ENCODE measurements at places on chromosomes 3 and 15.

GRCh38 chr3:185361920-185362319, 1.0 kb upstream of the MAP3K13 start:
- DNase-seq, result no peak

GRCh38 chr3:87287011-87287410, 10.6 kb upstream of the POU1F1 start:
- DNase-seq, result no peak

- no peak for DNase-seq
These were observed 57.9 kb upstream of the C2CD4B start for GRCh38 chr15:62223020-62223419.

DNA sequence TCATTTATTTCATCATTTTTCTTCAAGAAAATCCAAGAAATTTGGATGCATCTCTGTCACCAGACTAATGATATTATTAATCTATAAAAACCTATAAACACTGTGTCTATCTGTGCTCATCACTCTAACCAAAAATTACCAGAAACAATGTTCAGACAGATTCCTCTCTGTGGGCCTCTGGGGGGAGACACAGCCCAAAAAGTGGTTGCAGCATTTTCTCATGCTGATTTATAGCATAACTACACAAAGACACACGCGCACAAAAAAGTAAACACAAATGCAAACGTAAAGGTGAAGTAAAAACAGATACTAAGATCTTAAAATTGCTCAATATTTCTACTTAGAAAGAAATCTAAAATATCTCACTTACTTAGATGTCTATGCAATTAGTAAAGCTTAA, 976.0 kb downstream of the GBE1 start:
- DNase-seq, result no peak

DNA sequence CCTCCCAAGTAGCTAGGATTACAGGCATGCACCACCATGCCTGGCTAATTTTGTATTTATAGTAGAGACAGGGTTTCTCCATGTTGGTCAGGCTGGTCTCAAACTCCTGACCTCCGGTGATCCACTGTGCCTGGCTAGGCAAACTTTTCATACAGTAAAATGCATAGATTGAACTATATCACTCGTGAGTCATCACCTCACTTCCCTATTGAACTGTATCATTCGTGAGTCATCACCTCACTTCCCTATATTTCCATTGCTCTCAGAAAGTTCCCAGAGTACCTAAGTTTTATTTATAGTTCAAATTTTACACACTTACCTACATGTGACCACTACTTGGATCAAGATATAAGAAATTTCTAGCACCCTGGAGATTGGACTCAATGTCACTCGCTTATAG, 73.6 kb upstream of the ACAD9 start:
- no peak for DNase-seq

GRCh38 chr3:21779909-21780308, 28.9 kb upstream of the ZNF385D start:
- DNase-seq, result no peak

DNA sequence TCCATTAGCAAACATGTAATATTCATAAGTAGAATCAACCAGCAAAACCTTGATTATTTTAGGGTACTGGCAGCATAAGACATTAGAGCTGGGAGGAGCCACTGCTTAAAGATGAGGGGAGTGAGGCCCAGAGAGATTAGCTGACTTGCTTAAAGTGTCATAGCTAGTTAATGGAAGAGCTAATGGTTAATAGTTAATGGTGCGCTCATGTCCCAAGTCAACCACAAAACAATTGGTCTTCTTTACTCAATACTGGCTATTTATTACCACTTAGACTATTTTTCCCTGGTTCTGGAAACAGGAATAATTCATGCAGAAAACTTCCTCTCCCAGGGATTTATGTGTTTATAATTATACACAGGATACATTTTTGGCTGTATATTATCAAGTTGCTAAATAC, 33.1 kb downstream of the EIF4E3 start:
- DNase-seq, result no peak

DNA sequence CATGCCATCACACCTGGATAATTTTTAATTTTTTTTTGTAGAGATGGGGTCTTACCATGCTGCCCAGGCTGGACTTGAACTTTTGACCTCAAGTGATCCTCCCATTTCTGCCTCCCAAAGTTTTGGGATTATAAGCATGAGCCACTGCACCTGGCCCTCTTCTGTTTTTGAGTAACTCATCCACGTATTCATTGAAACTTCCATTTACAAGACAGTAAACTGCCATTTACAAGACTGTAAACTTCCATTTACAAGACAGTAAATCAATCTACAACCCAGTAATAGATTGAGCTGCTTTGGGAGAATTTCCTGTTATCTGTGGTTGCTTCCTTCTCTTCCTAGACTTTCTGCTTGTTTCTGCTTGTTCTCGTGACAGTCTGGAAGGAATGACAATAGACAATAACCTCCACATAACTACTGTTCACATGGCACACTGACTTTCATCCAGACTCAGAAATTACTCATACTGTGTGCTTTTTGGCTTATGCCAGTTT, 114.7 kb upstream of the CCNL1 start:
- DNase-seq, result no peak

DNA sequence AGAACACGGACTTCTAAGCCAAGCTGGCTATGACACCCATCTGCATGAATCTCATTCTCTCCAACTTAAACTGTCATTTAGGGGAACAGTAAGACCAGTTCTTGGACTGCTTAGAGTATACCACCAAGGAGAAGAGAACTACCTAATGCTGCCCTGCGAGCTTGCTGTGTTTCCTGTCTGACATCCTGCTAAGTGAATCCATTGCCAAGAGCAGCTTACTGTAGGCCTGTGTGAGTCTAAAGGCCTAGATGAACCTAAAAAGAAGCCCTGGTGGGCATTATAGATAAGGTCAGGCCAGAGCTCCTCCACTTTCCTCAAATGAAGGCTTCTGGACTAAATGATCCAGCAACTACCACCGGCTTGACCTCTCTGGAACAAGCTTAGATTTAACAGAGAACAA, 15.0 kb downstream of the LZTFL1 start:
- DNase-seq, result no peak

- no peak for DNase-seq
These were observed 101.6 kb upstream of the ANKRD28 start for GRCh38 chr3:15899388-15899787.

Data from coronary artery (tissue), 2 donors.